CD4-positive, alpha-beta T cell treated with Interferon alpha-2 for 1 hour (primary cell): ENCODE measurements at places on chromosomes 16 and 17.

GRCh38 chr16:1036726-1037393, 35.7 kb upstream of the SSTR5 start:
- DNase-seq, result no peak

- DNase-seq, result no peak
These were observed 7.7 kb upstream of the TBKBP1 start for GRCh38 chr17:47686276-47686635.

- no peak for DNase-seq
These were observed 12.3 kb upstream of the SPN start for GRCh38 chr16:29650771-29651170.

- DNase-seq, result no peak
These were observed 9.6 kb upstream of the N4BP1 start for GRCh38 chr16:48619547-48619946.

DNA sequence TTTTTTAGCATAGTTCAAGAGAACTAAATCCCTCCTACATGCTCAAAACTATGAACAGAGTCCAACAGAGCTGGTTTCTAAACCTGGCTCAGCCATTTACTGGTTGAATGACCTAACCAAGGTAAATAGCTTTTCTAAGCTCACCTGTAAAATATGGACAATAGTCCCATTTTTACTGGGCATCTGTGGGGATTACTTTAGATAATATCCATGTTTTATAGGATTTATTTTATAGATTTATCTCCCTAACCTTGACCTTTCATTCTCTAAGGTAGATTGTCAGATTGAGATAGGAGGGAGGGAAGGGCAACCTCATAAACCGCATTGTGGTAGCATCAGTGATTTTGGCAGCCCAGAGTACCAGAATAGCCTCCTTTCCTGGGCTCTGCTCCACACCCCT, 178.5 kb upstream of the TOX3 start:
- no peak for DNase-seq

- no peak for DNase-seq
These were observed 22.9 kb upstream of the CORO6 start for GRCh38 chr17:29645515-29646051.

DNA sequence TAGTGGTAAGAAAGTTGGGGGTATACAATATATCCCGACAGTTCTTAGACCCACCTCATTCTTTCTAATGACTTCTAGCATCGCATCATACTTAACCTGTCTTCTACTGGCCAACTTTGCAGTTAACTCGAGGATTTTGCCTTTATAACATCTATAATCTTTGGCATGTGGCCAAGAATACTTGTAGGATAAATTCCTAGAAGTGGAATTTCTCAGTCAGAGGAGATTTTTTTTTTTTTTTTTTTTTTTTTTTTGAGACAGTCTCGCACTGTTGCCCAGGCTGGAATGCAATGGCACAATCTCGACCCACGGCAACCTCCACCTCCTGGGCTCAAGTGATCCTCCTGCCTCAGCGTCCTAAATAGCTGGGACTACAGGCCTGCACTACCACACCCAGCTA, 253.5 kb downstream of the MRTFB start:
- no peak for DNase-seq

GRCh38 chr17:59367657-59368045, 36.2 kb downstream of the YPEL2 start:
- DNase-seq, result no peak

DNA sequence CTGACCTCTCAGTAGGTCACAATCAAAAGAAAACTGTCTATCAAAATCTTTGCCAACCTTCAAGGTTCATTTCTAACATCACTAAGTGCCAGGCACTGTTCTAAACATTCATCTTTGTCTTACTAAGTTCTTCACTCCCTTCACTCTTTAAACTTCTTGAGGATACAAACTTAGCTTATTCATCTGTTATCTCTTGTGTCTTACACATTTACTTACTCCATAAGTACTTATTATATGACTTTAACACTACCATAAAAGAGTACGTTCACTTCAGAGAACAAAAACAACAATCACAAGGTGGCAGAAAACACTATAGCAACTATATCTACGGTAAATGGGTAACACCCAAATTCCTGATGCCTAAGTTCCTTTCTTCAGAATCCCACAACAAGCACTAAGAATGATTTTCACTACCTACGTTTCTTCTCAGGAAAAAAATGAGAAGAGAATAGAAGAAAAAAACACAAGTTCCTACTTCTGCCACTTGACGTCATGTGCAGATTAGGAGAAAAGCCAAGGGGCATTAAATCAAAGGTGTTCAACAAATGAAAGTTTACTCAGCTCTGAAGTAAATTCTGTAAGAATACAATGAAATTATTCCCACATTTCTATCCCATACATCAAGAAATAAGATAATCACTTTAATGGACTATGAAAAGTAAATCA, 29.2 kb downstream of the KANSL1 start:
- DNase-seq, result no peak

DNA sequence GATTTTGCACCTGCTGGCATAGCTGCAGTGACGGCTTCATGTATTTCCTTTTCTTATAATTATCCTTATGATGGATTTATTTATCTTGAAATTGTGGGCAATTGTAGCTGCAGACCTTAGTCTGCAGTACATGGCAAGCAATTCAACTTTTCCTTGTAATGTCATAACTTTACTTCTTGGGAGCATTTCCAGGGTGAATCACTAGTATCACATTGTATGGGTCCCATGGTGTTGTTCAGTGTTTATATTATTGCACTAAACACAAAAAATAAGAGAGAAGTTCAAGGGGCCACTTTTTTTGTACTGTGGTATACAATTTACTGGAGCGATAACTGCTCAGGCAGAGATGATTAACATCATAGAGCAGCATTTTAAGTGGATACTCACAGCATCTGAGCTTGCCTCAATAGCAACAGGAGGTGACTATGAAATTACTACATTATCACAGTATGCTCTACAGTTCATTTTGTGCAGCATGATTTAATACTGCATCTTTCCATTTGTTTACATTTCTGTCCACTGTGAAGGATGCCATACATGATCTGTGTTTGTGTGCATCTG, 169.5 kb downstream of the STX8 start:
- DNase-seq, result no peak

- no peak for DNase-seq
These were observed 4.9 kb downstream of the HDAC5 start for GRCh38 chr17:44118427-44119050.

DNA sequence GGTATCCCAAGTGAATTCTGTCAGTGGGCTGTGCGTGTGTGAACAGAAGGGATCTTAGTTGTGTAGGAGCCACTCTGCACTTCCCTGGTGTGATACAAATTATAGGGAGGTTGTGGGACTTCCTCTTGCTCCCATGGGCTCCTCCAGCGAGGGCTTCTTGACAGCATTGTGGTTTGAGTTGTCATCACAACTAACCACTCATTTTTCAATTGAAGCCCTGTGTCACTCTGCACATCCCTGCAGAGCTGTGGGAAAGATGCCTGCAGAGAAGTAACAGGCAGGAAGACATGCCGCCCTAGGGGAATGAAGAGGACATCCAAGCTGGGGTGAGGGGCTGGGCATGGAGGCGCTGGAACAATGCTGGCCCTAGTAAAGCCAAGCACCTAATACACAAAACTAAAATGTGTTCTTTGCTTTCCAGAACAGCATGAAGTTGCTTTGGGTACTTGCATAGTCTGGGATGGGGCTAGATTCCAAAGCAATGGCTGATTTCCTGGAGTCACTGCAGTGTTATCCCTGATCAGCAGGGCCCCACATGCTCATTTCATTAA, 692.5 kb downstream of the TOX3 start:
- no peak for DNase-seq

DNA sequence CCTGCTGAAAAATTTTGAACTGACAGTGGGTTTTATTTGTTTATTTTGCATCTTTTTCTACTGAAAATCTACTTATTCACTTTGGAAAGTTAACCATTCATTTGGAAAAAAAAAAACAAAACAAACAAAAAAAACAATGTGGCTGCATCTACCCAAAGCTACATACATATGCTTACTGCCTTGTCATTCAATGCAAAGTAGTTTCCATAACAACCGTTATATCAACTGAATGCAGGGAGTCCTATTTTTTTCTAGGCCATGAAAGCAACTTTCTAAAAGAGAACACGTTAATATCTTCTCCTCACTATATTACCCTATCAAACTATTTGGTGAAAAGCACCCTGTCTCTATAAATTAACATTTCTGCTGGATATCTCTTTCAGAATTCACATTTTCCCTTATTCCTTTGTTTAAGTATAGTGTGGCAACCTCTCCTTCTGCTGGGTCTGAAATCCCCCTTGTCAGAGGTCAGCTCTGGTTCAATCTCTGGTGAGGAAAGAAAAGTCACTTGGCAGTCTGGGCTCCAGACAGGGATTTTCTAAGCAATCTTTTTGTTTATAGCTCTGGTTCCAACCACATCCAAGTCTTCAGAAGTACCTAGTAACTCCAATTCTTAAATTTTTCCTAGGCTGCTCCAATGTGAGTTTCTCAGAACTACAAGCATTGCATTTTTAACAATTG, 528.4 kb upstream of the TOM1L1 start:
- DNase-seq, result no peak

- DNase-seq, result no peak
These were observed 2.7 kb downstream of the TRPV2 start for GRCh38 chr17:16417896-16418684.

DNA sequence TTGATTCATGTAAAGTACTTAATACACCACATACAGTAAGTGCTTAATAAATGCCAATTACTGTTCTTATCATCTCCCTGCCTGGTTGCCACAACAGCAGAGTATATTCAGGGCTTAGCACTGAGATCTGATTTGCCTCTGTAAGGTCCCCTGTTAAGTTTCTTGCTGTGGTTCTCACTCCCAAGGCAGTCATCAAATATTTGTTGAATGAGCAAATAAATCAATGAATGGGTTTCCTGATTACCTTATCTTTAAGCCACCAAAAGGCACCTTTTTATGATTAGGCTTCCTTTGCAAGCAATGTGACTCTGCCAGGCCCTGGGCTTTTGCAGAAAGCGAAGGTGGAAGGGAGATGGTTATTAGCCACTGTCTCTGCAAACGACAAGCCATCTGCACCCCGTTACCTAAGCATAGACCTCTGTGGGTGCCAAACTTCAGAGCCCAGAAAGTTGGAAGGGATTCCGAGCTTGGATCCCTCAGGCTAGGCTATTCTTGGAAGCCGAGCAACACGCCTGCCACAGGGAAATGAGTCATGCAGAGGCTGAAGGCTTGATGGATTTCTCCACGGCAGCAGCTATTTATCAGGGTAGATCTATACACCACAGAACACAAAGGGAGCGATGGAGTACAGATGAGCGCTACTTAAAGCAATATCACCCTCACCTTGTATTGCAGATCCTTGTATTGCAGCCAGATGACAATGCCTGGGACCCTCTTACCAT, 102.0 kb downstream of the GRIN2A start:
- no peak for DNase-seq

DNA sequence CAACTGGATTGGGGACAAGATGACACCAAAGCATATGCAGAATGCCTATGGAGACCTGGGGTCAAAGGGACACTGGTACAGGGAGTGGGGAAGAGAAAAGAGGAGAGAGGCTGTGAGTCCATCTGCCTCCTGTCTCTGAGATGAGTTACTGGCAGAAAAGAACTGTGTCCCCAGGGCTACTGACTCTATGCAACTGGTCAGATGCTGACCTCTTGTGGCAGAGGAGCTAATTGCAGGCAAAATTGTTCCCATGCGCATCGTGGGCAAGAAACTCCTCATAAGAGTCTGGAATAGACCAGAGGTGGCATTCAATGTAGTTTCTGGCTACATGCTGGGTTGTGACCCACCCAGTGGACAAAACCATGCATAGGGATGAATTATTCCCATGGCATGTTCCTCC, 26.1 kb upstream of the MLKL start:
- peak; percentile 33 for DNase-seq

DNA sequence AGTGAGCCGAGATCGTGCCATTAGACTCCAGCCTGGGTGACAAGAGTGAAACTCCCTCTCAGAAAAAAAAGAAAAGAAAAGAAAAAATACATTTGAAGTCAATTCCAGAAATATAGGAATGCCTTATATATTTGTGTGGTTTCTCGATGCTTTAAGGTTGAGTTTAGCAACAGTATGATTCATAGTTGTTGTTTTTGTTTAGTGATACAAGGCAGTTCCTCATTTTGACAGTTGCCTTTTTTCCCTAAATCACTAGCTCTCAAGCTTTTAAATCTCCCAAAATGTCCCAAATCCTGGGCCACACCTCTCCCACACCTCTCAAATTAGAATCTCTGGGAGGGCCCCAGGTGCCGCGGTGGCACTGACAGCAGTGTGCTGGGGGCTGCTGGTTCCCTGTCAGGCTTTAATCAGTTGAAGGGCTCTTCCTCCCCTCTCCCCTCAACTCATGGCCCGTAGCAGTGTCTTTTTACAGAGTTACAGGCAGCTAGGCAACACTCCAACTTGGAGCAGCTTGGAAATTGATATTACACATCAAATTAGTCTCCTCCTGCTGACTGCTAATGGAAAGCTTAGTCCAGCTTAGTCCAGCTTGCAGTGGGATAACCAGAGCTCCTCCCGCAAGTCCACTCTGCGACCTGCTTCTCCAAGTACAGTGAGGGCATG, 58.4 kb downstream of the EPN2 start:
- DNase-seq, result no peak

GRCh38 chr16:87186876-87187533, 130.2 kb downstream of the C16orf95 start:
- DNase-seq, result no peak

DNA sequence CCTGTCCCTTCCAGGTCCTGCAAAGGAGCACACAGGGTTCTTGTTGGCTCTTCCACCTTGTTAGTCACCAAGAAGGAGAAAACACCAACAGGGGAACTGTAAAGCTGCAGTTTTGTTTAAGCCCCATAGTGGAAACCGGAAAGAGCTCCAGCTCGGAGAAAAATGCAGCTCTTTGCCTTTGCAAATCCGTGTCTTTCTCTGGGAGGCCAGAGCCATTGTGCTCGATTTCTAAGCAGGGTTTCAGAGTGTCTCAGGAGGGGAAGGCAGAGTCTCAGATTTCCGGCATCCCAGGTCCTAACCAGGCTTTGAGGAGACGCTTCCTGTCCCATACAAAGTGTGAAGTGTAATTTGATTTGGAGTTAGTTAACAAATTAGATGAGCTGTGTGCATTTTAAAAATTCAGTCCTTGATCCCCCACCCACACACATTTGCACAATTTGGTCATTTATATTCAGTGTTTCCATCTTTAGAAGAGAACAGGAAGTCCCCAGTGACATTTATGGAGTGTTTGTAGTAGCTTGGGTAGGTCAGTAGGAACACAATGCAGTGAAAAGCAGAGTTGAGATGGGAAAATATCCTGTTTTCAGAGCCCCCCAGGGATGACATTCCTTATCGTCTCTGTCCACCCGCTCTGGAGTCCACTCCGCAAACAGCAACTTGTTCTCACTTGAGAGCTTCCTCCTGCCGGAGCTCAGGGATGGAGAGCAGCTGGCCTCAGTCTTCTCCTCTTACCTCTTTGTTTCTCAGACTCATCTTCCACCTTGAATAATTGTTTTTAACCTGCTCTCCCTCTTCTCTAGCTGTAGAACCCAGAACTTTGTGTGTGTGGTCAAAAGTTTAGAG, 331.9 kb downstream of the SEC14L1 start:
- DNase-seq, result no peak
